ENCODE measurements at places on chromosomes 4 and X.

DNA sequence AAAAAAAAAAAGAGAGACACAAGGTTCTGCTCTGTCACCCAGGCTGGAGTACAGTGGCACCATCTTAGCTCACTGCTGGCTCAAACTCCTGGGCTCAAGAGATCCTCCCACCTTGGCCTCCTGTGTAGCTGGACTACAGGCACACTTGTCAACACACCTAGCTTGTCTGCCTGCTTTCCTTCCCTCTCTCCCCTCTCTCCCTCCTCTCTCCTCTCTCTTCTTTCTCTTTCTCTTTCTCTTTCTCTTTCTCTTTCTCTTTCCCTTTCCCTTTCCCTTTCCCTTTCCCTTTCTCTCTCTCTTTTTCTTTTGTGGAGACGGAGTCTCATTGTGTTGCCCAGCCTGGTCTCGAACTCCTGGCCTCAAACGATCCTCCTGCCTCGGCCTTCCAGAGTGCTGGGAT lies 132.1 kb downstream of the DIPK2B start:
- no peak for DNase-seq

GRCh38 chr4:119032921-119033685 lies 102.5 kb upstream of the MYOZ2 start:
- no peak for DNase-seq

- DNase-seq = no peak
These were observed 145.1 kb downstream of the CBR4 start for GRCh38 chr4:168864821-168865541.

- DNase-seq = no peak
These were observed 1346.7 kb upstream of the IGFBP7 start for GRCh38 chr4:58456727-58457384.

DNA sequence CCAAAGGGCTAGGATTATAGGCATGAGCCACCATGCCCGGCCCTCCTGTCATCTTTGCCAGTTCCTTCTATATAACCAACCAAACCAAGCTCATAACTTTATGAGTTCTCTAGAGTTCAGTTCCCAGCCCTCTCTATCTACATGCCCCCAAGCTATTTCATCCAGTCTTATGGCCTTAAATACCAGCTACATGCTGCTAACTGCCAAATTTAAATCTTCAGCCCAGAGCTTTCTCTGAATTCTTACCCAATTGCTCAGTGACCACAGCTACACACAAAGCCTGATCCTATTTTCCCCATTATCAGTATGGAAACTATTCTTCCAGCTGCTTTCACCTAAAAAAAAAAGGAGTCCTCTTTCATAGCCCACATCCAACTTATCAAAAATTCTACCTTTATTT lies 23.1 kb downstream of the TMEM184C start:
- no peak for DNase-seq

DNA sequence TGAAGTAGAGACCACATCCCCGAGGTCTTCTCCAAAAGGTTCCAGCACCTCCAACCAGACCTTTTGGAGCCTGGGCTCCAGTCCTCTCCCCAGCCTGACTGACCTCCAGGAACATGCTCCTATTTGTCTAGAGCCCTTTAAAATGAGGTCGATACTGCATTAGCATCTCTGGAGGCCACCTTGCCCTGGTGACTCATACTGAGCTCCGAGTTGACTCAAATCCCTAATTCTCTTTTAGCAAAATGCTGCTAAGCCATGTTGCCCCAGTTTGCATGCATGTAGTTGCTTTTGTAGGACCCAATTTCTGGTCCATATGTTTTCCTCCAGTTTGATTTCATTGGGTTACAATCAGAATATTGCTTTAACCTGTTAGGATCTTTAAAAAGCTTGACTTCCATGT lies 43.5 kb upstream of the CITED1 start:
- no peak for DNase-seq

Data from NCI-H748 treated with DMSO at 0.1 percent for 48 hours (cell line).